ENCODE measurements at places on chromosomes 3 and 15.

DNA sequence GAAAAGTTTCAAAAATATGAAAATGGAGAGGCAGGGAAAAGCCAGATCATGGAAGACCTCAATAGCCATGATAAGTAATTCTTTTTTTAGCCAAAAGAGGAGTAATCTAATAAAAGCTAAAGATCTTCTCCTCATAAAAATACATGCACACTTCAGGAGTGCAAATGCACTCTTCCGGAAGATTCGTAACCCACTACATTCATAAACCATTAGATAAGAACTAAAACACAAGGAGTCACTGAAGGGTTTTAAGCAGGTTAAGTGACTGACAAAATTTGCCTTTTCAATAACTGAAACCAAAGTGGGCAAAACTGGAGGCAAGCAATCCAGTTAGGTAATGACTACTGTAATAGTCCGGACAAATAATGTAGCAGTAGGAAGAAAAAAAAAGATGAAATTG is 46.0 kb downstream of the UBE3A start:
- DNase-seq, result no peak

- DNase-seq, result no peak
Observed at GRCh38 chr15:93454788-93455187, 365.8 kb upstream of the RGMA start.

GRCh38 chr15:45224621-45225217 is 27.3 kb upstream of the SLC28A2 start:
- no peak for DNase-seq

DNA sequence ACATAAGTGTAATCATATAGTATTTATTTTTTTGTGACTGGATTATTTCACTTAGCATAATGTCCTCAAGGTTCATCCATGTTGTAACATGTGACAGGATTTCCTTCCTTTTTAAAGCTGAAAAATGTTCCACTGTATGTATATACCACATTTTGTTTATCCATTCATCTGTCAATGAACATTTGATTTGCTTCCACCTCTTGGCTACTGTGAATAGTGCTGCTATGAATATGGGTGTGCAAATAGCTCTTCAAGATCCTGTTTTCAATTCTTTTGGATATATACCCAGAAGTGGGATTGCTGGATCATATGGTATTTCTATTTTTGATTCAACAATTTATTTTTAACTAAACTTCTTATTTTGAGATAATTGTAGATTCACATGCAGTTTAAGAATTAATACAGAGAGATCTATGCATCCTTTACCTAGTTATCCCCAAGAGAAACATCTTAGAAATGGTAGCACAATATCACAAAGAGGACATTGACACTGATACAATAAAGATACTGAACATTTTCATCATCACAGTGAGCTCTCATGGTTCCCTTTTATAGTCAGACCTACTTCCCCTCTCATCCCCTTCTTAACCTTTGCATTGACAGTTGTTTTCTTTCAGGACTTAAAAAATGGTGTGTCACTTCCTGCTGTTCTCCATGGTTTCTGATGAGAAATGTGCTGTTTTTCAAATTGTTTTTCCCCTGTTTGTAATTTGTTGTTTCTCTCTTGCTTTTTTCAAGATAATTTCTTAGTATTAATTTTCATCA is 90.1 kb downstream of the SATB1 start:
- DNase-seq, result no peak

GRCh38 chr3:9183811-9184460 is 65.5 kb downstream of the SRGAP3 start:
- no peak for DNase-seq

DNA sequence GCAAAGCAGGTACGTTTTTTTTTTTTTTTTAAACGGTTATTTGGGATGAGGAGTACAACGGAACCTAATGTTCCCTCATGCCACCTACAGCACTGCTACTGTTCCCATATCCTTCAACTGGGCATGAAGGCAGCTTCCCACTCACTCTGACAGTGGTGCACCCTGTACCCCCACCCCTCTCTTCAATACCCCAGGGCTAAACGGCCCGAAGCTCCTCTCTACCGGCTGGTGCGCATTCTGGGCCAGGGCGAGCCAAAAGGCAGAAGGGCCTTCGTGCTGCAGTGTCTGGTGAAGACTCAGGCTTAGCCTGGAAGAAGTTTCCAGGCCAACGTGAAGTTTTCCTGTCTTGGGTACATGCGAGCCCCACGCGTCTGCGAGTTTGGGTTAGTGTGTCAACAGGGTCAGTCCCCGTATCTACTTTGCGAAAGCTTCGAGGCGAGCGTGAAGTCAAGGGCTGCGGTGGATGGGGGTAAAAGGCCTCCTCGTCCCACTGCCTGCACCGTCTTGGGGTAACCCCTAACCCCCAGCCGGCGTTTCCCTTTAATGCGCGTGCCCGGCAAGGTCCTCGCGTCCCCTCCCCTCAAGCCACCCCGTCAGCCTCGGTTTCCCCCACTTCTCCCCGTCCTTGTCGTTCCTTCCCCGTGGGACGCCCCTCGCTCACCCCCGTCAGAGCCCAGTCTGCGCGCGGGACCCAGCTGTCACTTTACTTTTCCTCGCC is 765 bp upstream of the UBE2E2 start:
- no peak for DNase-seq

GRCh38 chr3:32392536-32393302 is 1.1 kb downstream of the CMTM7 start:
- DNase-seq, result peak; percentile 26

DNA sequence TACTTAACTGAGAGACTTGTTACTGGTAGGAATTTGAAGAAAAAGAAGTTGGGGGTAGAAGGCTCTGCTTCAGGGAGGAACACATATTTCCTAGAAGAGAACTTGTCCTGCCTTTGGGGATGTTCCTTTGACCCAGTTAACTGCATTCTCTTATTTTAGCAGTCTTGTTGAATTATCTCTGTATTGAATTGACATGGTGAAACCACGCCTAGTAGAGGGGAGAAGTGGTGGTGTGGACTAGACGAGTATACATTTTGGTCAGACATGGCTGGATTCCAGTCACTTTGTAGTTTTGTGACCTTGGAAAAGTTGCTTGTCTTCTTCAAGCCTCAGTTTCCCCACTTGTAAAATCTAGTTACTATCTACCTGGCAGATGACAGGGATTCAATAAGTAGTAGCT is 87.8 kb downstream of the FNDC3B start:
- DNase-seq, result no peak

DNA sequence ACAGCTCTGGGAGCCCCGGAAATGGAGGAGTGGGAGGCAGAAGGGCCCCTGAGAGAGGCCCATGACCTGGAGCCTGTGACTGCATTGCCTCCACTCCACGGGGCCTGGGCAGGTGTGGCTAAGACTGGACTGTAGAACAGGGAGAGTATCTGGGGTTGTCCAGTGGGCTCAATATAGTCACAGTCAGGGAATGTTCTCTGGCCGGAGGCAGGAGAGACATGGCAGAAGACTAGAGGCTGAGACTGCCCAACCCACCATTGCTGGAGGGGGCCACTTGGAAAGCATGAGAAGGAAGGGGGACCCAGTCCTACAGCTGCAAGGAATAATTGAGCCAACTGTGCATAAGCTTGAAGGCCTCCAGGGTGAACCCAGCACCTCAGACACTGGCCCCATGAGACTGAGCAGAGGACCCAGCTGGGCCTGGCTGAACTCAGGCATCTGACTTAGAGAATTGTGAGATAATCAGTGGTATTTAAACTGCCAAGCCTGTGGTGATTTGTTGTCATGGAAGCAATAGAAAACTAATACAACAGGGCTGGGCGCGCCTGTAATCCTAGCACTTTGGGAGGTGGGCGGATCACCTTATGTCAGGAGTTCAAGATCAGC is 33.1 kb downstream of the NIPA2 start:
- no peak for DNase-seq

GRCh38 chr3:195221876-195222617 is 48.9 kb downstream of the XXYLT1 start:
- no peak for DNase-seq

- DNase-seq, result no peak
Observed at GRCh38 chr3:148131990-148132638, 565.6 kb upstream of the AGTR1 start.

GRCh38 chr3:63287610-63288009 is 9.5 kb downstream of the SYNPR start:
- DNase-seq, result no peak

- DNase-seq, result no peak
Observed at GRCh38 chr3:129702934-129703712, 96.6 kb upstream of the PLXND1 start.

GRCh38 chr3:115052906-115053305 is 94.2 kb downstream of the ZBTB20 start:
- no peak for DNase-seq

DNA sequence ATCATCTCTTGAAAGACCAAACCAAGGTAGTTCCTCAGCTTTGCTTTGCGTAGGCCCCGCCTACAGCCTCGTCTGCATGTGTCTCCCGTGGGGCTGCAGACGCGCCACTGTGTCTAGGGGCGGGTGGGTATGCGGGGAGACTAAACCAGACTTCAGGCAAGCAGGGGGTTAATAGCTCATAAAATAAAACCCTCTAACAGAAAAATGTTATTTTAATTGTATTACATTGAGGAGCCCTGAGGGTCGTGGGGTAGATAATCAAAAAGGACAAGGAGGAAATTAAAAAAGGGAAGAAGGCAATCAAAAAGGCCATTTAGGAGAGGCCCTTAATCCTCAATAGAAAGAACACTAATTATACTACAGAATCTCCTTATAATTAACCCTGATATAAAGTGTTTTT is 247.6 kb upstream of the ICE2 start:
- no peak for DNase-seq

DNA sequence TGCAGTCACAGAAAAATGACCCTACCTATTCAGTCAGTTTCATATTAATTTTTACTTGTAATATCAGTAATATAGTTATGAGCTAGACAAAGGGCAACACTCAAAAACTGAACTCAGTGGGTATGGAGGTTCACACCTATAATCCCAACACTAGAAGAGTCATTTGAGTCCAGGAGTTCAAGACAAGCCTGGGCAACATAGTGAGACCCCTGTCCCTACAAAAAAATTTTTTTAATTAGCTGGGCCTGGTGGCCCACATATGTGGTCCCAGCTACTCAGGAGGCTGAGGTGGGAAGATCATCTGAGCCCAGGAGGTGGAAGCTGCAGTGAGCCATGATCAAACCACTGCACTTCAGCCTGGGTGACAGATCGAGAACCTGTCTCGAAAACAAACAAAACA is 3.1 kb downstream of the TMF1 start:
- no peak for DNase-seq

GRCh38 chr3:67489816-67490215 is 164.6 kb downstream of the SUCLG2 start:
- DNase-seq, result no peak

GRCh38 chr3:189862385-189862998 is 231.3 kb downstream of the TP63 start:
- no peak for DNase-seq

DNA sequence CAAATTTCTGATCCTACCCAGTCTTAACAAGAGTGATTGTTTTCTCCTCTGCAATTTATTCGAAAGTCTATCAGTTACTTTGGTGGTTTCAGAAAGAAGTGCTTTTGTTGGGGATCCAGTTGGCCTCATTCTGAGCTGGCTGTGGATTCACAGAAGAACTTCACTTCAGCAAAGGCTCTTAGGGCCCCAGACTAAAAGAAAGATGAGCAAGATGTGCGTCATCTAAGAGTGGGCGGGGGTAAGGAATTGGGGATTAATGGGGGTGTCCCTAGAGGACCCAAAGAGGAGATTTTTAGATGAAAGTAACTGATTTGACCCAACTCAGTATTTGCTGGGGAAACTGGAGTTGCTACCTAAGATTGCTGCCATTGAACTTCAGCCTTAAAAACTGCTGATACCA is 63.9 kb upstream of the TSEN2 start:
- no peak for DNase-seq

- DNase-seq, result no peak
Observed at GRCh38 chr3:26292780-26293179, 329.8 kb upstream of the LRRC3B start.

DNA sequence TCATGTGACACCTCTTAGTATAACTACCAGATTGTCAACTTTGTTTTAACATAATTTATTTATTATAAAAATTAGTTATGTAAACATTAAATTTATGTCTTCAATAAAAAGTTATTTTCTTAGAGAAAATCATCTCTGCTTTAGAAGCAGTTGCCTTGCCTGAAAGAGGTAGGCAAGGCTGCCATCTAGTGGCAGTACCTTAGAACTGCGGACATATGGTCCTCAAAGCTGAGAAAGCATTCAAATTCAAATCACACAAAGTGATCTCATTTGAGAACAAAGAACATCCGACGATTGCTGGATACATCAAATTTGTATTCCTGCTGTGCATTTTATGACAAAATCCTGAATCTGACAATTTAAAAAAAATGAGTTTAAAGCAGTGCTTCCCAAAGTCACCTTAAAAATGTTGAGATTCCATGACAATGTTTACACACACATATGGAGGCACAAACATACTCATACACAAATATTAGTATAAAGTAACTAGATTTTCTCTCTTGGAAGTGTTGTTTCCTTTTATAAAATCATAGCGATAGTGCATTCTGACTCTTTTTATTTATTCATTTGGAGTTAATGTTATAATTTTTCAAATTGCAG is 617.4 kb downstream of the CADM2 start:
- peak; percentile 47 for DNase-seq

DNA sequence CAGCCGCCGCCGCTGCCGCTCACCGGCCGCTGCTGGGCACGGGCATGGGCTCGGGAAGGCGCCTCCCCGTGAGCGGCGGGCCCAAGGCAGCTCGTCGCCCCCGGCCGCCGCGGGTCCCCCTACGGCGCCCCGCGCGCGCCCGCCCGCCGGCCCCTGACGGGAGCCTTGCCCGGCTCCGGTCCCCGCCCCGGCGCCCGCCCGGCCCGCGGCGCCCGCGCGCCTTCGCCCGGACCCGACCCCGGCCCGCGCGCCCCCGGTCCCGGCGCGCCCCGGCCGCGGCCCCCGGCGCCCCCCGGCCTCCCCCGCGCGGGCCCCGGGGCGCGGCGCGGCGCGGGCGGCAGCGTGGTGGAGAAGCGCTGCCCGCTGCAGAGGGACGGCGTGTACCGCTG is 177.7 kb downstream of the OR4M2 start:
- no peak for DNase-seq

GRCh38 chr15:48550822-48551525 is 94.5 kb downstream of the FBN1 start:
- DNase-seq, result no peak

- no peak for DNase-seq
Observed at GRCh38 chr3:159789742-159790635, 198.6 kb upstream of the IL12A start.

DNA sequence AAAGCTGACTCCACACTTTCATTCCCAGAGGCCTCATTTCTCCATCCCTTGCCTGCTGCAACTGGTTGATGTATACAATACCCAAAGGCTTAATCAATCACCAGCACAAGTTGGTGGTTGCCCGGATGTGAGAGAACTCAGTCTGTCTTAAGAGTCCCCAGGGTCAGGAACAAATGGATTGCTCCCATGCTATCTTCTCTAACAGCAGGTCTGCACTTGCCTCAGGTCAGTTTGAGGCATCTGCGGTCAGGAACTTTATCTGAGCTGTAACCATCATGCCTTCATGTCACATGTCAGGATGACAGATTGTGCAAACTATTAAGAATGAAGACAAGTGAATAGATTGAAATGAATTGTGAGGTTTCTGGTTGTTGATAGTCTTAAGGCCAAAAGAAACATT is 56.1 kb downstream of the BFSP2 start:
- no peak for DNase-seq
